Lower lobe of right lung (tissue), 2 donors: ENCODE measurements at places on chromosomes 11 and 22. TPM values are rescaled to one million over a fixed set of nuclear protein-coding genes. Genes with fewer than 3 reads are reported as not detected.

DNA sequence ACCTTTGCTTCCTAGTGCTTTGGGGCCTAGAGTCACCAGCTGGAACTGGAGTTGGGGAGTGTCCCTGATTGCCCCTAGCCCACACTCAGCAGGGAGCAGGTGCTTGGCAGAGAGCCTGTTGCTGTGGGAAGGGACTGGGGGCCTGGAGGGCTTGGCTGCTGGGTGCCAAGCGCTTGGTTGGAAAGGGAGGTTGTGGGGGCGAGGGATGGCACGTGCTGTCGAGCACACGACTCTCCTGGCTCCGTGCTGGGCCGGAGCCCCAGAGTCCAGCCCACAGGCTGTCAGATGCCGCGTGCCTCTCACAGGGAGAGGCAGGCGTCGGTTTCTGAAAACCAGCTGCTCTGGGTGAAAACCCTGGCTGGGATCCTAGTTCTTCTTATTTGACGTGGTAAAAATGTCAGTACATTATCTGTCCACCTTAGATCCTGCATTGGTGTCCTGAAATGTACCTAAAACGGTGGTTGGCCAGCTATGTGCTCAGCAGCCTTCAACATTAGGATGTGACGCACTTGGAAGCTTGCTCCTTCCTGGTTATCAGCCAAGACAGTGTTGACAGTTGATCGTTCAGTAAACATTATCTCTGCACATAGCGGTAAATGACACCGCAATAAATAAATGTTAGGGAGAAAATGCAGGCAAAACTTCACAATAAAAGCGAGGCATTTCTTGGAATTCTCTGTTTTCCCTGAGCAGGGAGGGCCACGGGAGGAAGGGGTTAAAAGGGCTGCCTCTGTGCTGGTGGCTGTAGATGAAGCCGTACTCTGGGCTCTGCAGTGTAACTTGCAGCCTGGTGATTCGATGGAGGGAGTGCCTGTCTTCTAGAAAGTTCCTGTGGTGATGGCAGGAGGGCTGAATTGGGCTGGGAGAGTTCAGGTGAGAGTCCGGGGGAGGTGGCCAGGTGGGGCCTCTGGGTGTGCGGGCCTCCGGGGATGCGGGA lies 29.2 kb downstream of the GRAMD4 start:
- no peak for DNase-seq

The MS4A6E gene
- not detected for total RNA-seq

The TOMT gene
- total RNA-seq, result not detected

The BATF2 gene
- 8.6 TPM for total RNA-seq

The PES1 gene
- 47.0 TPM for total RNA-seq
